ENCODE measurements at places on chromosomes 11 and 22.
A peak's percentile ranks its signal among the peaks of the same experiment; 100 is the strongest.

- H3K36me3 ChIP-seq = no peaks in the 10 kb centered on the region
- H3K4me3 ChIP-seq = no peak overlapping the region
- H3K27ac ChIP-seq = no peak overlapping the region
Observed at GRCh38 chr11:3158131-3158591, 6.9 kb downstream of the OSBPL5 start.

DNA sequence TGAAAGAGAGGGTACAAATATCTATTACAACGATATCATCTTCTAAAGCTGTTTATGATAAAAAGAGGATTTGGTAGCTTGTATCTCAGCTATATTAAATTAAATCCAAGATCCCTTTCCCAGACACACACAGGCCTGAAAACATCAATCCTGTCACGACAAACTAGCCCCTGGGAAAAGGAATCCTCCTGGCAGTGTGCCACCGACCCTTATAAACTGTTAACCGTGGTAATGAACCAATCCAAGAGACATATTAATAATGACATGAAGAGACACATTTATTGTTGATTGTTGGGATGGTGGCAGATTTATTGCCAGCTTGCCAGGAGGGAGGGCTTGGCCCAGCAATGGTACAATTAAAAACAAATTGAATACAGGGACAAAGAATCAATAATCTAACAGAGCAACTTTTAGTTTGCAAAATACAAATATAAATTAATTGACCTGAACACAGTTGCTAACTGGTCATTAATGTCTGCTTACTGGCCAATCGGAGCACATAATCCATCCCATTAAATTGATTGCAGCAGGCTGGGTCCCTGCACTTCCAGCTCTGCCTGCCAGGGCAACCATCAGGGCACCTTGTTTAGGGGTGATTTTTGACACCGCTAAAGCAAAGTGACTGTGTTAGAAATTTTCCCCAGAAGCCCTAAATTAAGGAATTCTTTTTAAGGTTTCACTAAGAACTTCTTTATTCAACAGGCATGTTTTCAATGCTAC is 887.6 kb downstream of the OPCML start:
- no peak for DNase-seq
- H3K27ac ChIP-seq = no peak overlapping the region
- no peaks in the 10 kb centered on the region for H3K4me1 ChIP-seq
- no peak overlapping the region for H3K4me3 ChIP-seq

DNA sequence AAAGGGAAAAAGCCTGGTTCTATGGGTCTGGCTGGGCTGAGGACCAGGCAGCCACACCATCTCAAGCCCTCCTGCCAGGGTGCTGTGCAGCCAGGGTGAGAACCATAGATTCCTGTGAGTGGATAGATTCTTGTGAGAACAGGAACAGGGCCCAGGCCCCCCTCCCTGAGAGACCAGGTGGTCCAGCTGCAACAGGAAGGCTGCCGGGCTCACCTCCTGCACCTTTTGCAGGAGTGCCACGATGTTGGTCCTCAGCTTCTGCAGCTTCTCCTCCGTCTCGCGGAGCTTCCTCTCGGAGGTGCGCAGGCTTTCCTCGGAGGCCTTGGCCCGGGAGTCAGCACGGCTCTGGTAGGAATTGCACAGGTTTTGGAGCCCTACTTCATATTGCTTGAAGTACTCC is 40.8 kb downstream of the MORC2 start:
- H3K36me3 ChIP-seq = no peaks in the 10 kb centered on the region
- DNase-seq = no peak
- no peaks in the 10 kb centered on the region for H3K4me1 ChIP-seq
- no peaks in the 10 kb centered on the region for H3K27me3 ChIP-seq
- H3K27ac ChIP-seq = no peak overlapping the region

- H3K27me3 ChIP-seq = no peaks in the 10 kb centered on the region
- no peak for DNase-seq
- H3K36me3 ChIP-seq = no peaks in the 10 kb centered on the region
- H3K4me1 ChIP-seq = no peaks in the 10 kb centered on the region
Observed at GRCh38 chr11:40162901-40163883, 1296.3 kb downstream of the LRRC4C start.

GRCh38 chr11:79025097-79025496 is 415.7 kb downstream of the TENM4 start:
- H3K27ac ChIP-seq = no peak overlapping the region
- peaks cover 11% of the 10 kb centered on the region for H3K27me3 ChIP-seq

DNA sequence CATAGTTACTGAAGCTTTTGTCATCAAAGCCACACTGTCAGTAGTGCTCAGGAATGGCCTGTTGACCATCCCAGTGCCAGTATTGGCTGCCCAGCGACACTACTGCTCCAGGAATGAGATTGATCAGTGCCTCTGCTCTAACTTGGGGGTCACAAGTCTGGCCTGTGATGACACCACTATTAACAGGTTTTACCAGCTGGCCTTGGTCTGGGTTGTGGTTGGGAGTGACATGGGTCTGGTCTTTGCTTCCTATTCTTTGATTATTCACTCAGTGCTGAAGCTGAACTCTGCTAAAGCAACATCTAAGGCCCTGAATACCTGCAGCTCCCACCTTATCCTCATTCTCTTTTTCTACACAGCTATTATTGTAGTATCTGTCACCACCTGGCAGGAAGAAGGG is 21.5 kb downstream of the OR56B4 start:
- no peak overlapping the region for H3K4me3 ChIP-seq
- no peaks in the 10 kb centered on the region for H3K36me3 ChIP-seq
- H3K27me3 ChIP-seq = no peaks in the 10 kb centered on the region
- H3K27ac ChIP-seq = no peak overlapping the region

- peaks cover 8% of the 10 kb centered on the region for H3K36me3 ChIP-seq
- no peak overlapping the region for H3K27ac ChIP-seq
- no peak overlapping the region for H3K4me3 ChIP-seq
- no peak for DNase-seq
- H3K27me3 ChIP-seq = no peaks in the 10 kb centered on the region
- no peaks in the 10 kb centered on the region for H3K4me1 ChIP-seq
Observed at GRCh38 chr11:118230088-118230487, 5.3 kb upstream of the JAML start.

GRCh38 chr11:59283311-59283710 is 70.6 kb upstream of the MPEG1 start:
- no peaks in the 10 kb centered on the region for H3K27me3 ChIP-seq
- no peak for DNase-seq
- H3K27ac ChIP-seq = no peak overlapping the region
- H3K36me3 ChIP-seq = no peaks in the 10 kb centered on the region

GRCh38 chr11:64107303-64107702 is 58.6 kb downstream of the MACROD1 start:
- no peaks in the 10 kb centered on the region for H3K4me1 ChIP-seq
- no peak for DNase-seq
- H3K4me3 ChIP-seq = no peak overlapping the region
- H3K36me3 ChIP-seq = no peaks in the 10 kb centered on the region

GRCh38 chr11:121449626-121450025 is 2.5 kb upstream of the SORL1 start:
- no peak overlapping the region for H3K27ac ChIP-seq
- H3K27me3 ChIP-seq = peaks cover 3% of the 10 kb centered on the region
- peaks cover 7% of the 10 kb centered on the region for H3K4me1 ChIP-seq
- DNase-seq = no peak
- H3K36me3 ChIP-seq = no peaks in the 10 kb centered on the region
- no peak overlapping the region for H3K4me3 ChIP-seq

- H3K4me1 ChIP-seq = no peaks in the 10 kb centered on the region
- H3K27me3 ChIP-seq = no peaks in the 10 kb centered on the region
- DNase-seq = no peak
- no peak overlapping the region for H3K27ac ChIP-seq
- no peaks in the 10 kb centered on the region for H3K36me3 ChIP-seq
Observed at GRCh38 chr11:19393941-19394340, 153.2 kb upstream of the E2F8 start.

DNA sequence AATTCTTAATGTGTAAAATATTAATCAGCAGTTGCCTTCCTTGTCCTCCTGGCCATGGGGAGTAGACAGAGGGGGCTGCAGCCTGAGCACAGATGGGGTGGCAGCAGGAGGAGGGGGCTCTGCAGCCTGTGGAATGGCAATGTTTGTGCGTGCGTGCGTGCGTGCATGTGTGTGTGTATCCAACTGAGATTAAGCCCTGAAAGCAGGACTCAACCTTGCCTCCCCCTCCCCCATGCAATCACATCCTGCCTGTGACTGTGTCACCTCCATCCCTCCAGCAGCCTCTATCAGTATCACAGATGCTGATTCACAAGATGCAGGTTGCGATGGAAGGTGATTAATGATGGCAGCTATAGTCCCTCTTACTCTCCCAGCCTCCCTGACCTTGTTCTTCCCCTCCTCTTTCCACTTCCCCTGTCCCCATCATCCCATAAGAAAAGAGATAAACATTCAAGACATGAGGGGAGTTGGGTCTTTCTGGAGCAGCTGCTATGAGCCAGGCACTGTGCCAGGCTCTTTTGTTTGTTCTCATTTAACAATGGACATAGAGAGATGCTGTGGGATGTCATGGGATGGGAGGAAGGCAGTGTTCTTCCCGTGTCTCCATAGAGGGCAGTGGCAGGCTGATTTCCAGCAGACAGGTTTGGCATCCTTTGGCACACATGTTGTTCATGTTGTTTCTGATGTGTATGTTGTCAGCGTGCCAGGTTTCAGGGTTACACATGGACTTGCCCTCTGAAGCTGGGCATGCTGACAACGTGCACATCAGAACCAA is 43.8 kb upstream of the NECTIN1 start:
- no peaks in the 10 kb centered on the region for H3K27me3 ChIP-seq
- no peaks in the 10 kb centered on the region for H3K4me1 ChIP-seq
- no peak for DNase-seq
- H3K4me3 ChIP-seq = no peak overlapping the region

GRCh38 chr11:1815751-1816150 is 19.0 kb upstream of the SYT8 start:
- H3K36me3 ChIP-seq = no peaks in the 10 kb centered on the region
- no peaks in the 10 kb centered on the region for H3K4me1 ChIP-seq
- H3K27me3 ChIP-seq = no peaks in the 10 kb centered on the region

DNA sequence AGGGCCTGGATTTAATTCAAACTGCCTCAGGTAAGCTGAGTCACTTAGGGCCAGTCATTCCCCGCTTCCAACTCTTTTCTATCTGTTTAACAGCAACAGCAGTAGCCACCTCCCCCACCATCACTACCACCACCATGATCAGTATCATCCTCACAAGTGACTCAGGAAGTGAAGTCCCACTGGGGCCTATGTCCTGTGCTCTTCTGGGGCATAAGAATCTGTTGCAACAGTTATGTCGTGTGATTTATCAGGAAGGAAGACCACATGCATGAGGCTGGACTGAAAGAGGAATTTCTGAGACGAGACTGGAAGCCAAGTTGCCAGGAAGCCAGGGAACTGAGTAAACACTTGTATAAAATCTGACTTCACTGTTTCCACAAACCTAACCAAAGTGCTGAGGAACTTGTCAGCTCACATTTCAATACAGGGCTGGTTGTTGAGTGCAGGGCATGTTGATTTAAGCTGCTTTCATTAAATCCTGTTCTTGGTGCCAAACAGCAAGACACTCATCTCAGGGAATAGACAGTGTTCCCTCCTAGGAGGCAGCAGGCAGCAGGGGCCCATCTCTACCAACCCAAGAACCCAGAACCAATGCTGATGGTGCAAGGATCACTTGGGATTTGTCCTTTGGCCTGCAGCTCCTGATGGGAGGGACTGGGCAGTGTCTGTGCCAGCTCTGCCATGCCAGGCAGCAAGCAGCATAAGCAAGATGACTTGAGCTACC is 226.7 kb upstream of the NARS2 start:
- H3K27ac ChIP-seq = peak overlapping the region; percentile 50
- no peaks in the 10 kb centered on the region for H3K36me3 ChIP-seq
- H3K4me3 ChIP-seq = no peak overlapping the region
- peak; percentile 39 for DNase-seq

DNA sequence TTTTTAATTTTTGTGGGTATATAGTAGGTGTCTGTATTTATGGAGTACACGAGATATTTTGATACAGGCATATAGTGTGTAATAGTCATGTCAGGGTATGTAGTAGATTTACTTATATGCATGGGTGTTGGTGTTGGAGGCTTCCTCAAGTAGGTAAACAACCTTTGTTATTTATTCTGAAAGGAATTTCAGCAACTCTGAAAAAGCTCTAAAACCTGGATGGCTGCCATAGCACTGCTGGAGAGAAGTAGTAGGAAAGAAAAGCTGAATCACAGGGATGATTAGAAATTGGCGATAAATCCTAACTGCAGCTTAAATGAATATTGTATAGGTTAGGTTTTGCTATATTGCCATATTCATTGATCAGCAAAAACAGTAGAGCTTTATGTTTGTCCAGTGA is 44.4 kb upstream of the ST14 start:
- H3K36me3 ChIP-seq = peaks cover 45% of the 10 kb centered on the region
- no peak overlapping the region for H3K4me3 ChIP-seq
- H3K4me1 ChIP-seq = peaks cover 12% of the 10 kb centered on the region
- H3K27ac ChIP-seq = no peak overlapping the region

DNA sequence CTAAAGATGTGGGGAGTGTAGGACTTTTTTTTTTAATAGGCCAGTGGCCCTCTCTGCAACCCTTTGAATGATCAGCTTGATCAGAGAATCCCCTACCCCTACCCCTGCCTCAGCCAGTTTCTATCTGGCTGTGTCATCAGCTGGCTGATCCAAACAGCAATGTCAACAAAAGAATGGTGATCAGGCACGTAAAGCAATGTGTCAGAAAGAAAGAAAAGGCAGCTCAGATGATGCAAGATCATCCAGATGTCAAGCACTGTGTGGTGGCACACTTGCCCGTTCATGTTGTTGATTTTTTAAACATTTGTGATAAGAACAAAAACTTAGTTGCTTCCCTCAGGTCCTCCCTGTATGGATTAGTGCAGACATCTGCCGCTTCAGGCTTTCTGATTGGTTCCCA is 26.3 kb upstream of the EHF start:
- no peaks in the 10 kb centered on the region for H3K4me1 ChIP-seq
- no peak for DNase-seq
- H3K36me3 ChIP-seq = no peaks in the 10 kb centered on the region
- H3K4me3 ChIP-seq = no peak overlapping the region
- H3K27ac ChIP-seq = no peak overlapping the region

All from heart left ventricle (tissue), 16 donors.